PC-3 (cell line): ENCODE measurements at places on chromosomes 4 and X. TPM values are rescaled to one million over a fixed set of nuclear protein-coding genes. Genes with fewer than 3 reads are reported as not detected.

- peak overlapping the region; percentile 94 for H3K4me3 ChIP-seq
- no peak for DNase-seq
- peak overlapping the region; percentile 41 for H3K27ac ChIP-seq
- no peaks in the 10 kb centered on the region; the same call in 1 of the 2 replicates for H3K4me1 ChIP-seq
- no peaks in the 10 kb centered on the region for H3K27me3 ChIP-seq
These were observed 86.2 kb upstream of the HPRT1 start for GRCh38 chrX:134373736-134374135.

DNA sequence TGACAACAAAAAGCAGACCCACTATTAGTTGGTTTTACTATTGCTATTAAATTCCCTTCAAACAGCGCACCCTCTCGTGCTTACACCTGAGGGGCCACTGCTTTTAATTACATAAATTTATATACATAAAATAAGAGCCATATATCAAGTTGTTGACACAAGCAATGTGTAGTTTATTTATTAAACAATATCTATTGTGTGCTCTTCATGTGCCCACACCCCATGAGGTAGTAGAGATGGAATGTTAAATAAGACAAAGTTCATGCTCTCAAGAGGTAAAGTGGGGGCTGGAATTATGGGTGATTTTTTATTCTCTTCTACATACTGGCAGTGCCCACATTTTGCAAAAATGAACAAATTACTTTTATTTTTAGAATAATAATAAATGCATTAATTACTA is 47.3 kb downstream of the KCNIP4 start:
- H3K27ac ChIP-seq, result peak overlapping the region; percentile 100
- H3K4me1 ChIP-seq, result peaks cover 30% of the 10 kb centered on the region
- no peaks in the 10 kb centered on the region for H3K27me3 ChIP-seq

The GIMD1 gene
- total RNA-seq, result 0.22 TPM in 1 of 2 replicates, not detected in the other

The DGAT2L6 gene
- total RNA-seq, result not detected in 2 replicates
